ENCODE measurements at places on chromosomes 4 and X. TPM values are rescaled to one million over a fixed set of nuclear protein-coding genes. Genes with fewer than 3 reads are reported as not detected.

Gene RAB40A
- total RNA-seq: 0.58 TPM

Gene FOXP3
- total RNA-seq: 22.3 TPM

Gene XKRX
- 0.43 TPM for total RNA-seq

Gene NAP1L2
- 1.4 TPM for total RNA-seq

Gene ANK2
- total RNA-seq: 3.2 TPM

Gene JAKMIP1
- 6.3 TPM for total RNA-seq

Gene AREG
- total RNA-seq: 0.67 TPM

Gene NDST3
- not detected for total RNA-seq

Gene MXRA5
- total RNA-seq: not detected

Gene TNMD
- not detected for total RNA-seq

Gene CLIC2
- not detected for total RNA-seq

Gene RRH
- not detected for total RNA-seq

Gene ARX
- not detected for total RNA-seq

Gene FHIP1A
- 0.76 TPM for total RNA-seq

Gene TLL1
- not detected for total RNA-seq

Gene CD99
- 121 TPM for total RNA-seq

Gene ZXDA
- total RNA-seq: 3.2 TPM
